ENCODE measurements at places on chromosomes 12 and 14.

GRCh38 chr12:47087088-47087688, 7.4 kb upstream of the AMIGO2 start:
- DNase-seq: no peak

- DNase-seq: no peak
Observed at GRCh38 chr12:109244073-109244472, 65.0 kb downstream of the FOXN4 start.

DNA sequence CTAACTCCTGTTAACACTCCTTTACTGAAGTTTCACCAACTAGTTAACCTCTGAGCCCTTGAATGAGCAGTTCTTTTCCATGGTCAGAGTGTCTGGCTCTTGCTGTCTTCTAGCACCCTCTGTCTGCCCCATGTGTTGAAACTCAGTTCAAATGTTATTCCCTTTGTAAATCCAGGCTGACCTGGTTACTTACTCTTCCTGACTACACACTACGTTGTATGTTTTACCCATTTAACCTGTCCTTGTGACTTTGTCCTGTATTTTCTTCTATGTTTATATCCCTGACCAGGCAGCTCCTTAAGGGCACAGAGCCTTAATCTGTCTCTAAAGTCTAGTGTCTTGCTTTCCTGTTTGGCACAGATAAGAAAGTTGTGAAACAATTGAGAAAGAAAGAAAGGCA, 389.0 kb upstream of the RPL10L start:
- DNase-seq: no peak

DNA sequence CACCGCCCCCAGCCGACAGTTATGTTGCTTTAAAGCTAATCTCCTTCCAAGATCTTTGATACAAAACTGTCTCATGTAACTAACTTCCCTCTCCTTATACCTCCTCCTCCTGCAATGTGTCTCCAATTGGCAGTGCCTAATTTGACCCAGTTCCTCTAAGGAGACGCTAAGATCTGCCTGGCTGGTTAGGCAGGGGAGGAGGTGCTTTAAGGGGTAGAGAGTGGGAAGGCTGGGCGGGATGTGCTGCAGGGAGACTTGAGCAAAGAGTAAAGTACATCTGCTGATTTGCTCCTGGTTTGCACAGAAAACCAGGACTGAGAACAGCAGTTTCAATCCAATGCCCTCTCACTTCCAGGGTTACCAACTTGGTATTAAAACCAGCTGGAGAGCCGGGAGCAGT, 7.4 kb upstream of the IKZF4 start:
- no peak for DNase-seq

- no peak for DNase-seq
Observed at GRCh38 chr14:42140831-42141279, 534.2 kb downstream of the LRFN5 start.

- DNase-seq: no peak
Observed at GRCh38 chr12:16499611-16500010, 106.4 kb downstream of the LMO3 start.

- DNase-seq: no peak
Observed at GRCh38 chr12:62684570-62685295, 218.1 kb downstream of the MON2 start.

DNA sequence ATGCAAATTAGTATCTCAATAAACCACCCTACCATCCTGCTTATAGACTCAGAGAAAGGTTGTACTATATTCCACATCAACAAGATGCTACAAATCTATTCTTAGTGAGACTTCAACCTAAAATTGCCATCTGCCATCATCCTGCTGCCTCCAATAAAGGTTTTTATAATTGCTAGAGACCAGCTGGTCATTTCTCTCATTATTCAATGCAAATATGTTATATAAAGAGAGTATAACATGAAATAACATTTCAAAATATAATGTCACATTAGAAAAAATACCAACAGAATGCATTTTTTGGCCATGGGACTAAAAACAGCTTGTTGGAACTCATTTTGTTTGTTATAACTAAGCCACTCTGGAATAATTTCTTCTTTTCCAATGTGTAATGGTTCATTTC, 247.3 kb downstream of the LRIG3 start:
- DNase-seq: no peak

GRCh38 chr12:1629338-1630132, 504 bp downstream of the WNT5B start:
- no peak for DNase-seq

DNA sequence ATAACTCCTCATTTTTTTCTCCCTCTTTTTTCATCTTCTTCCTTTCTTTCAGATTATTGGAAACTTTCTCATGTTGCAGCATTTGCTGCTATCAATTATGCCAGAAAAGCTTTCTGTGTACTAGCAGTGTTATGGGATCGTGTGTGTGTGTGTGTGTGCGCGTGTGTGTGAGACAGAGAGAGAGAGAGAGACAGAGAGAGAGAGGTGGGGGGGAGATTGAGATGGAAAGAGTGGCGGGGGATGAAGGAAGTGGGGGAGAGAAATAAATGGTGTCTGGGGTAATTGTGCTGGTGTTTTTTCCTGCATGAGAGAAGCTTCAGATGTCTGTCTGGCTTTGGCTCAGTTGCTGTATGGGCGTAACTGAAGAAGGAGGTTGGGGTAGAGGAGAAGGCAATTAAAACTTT, 268.9 kb downstream of the RAD51B start:
- DNase-seq: no peak

- no peak for DNase-seq
Observed at GRCh38 chr12:5996459-5996858, 51.4 kb upstream of the ANO2 start.

DNA sequence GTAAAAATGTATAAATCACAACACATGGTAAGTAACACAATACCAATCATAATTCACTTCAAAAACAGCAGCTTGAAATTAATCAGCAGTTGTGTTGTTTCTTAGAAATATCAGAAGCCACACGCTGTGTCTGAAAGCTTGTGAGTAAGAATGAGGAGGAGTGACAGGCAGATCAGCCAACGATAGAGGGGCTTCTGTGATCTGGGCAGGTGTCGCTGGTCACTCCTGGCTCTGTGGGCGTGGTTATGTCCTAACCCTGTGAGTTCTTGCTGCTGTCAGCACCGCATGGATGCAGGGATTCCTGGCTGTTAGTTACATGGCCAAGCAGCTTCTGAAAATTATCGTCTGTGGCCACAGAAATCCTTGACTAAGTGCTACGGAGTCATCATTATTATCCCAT, 123.4 kb downstream of the SLC25A47 start:
- DNase-seq: no peak

GRCh38 chr12:13465635-13466034, 269.1 kb downstream of the EMP1 start:
- DNase-seq: no peak

- DNase-seq: no peak
Observed at GRCh38 chr12:92164712-92165111, 19.1 kb upstream of the BTG1 start.

- no peak for DNase-seq
Observed at GRCh38 chr12:4705824-4706223, 14.4 kb upstream of the GALNT8 start.

DNA sequence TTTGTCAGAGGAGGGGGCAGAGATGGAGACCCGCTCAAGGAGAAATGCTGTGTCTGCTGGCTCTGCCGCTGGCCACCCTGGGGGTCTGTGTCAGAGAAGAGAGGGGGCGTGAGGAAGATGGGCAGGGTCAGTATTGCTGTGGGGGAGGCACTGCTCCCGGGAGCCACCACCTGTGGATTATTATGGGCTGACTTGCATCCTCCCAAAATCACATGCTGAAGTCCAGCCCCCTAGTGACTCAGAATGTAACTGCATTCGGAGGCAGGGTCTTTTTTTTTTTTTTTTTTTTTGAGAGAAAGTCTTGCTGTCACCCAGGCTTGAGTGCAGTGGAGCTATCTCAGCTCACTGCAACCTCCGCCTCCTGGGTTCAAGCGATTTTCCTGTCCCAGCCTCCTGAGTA, 12.3 kb downstream of the ABCD4 start:
- no peak for DNase-seq

DNA sequence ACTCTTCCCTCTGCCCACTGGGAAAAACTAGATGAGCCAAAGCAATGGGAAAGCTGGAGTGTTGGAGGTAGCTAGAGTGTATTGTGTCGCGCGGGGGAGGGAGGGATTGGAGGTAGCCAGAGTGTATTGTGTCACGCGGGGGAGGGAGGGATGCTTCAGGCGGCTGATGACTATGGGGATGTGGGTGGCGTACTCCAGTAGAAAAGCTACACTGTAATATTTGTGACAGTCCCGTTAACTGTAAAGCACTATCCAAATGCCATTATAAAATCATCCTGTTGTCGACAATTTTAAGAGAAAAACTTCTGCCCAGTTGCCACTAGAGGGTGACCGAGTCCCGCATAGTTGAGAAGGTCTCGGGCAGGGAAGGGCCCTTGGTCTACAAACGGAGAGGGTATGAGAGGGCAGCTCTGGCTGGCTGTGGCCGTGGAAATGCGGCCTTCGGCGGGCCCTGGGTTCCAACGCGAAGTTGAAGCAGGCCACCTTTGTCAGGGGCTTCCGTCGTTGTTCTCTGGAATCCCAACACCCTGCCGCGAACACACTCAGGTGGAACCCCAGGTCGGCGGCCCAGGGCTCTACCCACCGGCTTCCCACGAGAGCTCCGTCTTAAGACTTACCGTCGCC, 15.1 kb upstream of the PLEK2 start:
- DNase-seq: peak; percentile 41

Measured in stimulated activated CD8-positive, alpha-beta memory T cell treated with anti-CD3 and anti-CD28 coated beads, Interleukin-2, amount 100 ng/mL, for 1 hour (primary cell).